Stimulated activated CD8-positive, alpha-beta memory T cell treated with anti-CD3 and anti-CD28 coated beads, Interleukin-15, amount 100 ng/mL, for 1 hour (primary cell): ENCODE measurements at places on chromosomes 2 and 18.

DNA sequence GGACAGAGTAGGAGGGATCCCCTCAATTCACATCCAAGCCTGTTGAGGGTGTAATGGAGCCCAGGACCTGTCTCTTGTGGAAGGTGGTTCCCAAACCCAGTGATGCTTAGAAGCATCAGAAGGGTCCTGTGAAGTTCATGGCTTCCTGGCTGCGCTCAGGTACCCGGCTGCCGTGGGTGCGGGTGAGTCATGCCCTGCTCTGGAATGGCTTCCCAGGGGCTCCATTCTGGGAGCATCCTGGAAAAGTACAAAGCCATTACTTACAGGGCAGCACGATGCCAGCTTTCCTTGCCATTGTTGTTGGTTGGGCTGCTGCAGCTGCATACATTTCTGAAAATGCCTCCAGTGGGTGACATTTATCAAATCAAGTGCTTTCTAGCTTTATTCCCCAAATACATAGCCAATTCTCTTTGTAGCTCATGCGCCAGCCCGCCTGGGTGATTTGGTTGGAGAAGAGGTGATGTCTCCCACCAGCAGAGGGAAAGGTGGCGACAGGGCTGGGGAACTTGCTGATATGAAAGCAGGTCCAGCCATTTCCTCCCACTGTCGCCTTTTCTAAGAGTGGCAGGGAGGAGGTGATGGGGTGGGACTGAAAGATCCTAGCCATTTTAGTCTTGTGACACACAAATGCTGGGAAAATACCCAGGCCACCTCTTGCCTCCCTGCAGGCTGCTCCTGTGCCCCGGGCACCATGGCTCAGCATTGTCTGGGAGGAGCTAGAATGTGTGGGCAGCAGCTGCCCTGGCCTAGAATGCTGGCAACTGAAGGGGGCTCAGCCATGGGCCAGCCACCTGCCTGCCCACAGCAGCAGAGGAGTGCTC lies 65.9 kb upstream of the HPCAL1 start:
- no peak for DNase-seq

- no peak for DNase-seq
These were observed 142.2 kb downstream of the EPHA4 start for GRCh38 chr2:221429741-221430491.

- DNase-seq: peak; percentile 39
These were observed 175.1 kb downstream of the NCK2 start for GRCh38 chr2:105919826-105920225.

DNA sequence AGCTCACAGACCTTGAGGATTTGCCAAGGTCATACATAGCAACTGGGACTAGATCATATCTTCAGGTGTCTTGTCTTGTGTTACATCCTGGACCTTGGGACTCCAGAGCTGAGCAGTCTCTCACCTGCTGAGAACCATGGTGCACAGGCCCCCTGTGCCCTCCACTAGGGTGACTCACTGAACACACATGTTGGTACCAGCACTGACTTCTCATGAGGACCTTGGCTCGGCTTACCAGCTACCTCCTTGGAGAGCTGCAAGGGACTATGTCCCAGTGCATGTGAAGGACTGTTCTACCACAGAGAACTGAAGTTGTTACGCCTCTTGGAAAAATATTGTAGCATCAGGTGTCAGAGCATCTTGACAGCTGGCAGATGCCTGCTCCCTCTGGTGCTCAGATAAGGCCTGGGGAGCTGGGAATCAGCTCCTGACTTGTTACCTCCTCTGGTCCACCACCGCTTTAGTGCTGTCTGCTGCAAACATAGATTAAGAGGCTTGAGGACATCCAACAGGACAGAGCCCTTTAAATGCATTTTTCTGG lies 72.1 kb downstream of the WDSUB1 start:
- DNase-seq: no peak

- DNase-seq: no peak
These were observed 58.1 kb downstream of the MYO3B start for GRCh38 chr2:170235860-170236679.

DNA sequence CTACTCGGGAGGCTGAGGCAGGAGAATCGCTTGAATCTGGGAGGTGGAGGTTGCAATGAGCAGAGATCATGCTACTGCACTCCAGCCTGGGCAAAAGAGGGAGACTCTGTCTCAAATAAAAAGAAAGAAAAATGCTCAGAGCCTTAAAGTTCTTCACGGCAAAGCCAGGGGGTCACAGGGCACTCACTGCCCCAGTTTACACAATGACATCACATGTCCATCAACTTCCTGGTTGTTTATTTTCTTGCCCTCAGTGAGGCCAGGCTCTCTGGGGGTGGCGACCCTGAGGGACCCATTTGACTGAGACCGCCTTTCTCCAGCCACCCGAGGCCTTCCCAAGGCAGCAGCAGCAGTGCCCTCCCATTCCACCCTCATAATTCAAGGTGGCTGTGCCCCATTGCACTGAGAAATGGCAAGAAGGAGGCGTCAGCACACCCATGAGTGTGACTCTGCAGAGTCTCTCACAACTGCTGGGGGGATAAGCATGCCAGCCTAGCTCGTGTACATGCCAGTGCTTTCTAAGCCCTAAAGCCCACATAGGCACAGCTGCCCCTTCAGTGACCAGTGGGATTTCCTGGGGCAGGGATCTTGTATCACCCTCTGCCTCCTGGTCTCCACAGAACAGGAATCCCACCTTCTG lies 50.0 kb downstream of the SFXN5 start:
- DNase-seq: no peak

DNA sequence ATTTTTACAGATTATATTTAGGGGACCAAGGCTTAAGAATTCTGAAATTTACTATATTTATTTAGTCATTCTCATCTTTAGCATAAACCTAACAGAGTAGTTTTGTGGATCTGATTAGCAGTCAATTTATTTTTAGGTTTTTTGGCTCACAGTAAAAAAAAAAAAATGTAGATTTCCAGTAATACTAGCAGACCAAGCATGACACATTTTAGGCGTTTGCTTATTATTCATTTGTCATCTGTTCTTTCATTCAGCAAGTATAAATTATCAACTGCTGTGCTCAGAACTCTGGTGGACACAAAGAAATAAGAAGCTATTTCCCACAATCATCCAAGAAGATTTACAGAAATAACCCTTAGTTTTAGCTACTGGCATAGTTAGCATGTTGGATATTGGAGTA lies 20.6 kb downstream of the PDE1A start:
- DNase-seq: no peak

GRCh38 chr18:50097702-50098101 lies 97.2 kb downstream of the MYO5B start:
- no peak for DNase-seq

- DNase-seq: peak; percentile 69
These were observed 13.6 kb upstream of the ANKRD53 start for GRCh38 chr2:70964596-70965386.

- no peak for DNase-seq
These were observed 75.7 kb downstream of the RNF152 start for GRCh38 chr18:61817086-61817485.

DNA sequence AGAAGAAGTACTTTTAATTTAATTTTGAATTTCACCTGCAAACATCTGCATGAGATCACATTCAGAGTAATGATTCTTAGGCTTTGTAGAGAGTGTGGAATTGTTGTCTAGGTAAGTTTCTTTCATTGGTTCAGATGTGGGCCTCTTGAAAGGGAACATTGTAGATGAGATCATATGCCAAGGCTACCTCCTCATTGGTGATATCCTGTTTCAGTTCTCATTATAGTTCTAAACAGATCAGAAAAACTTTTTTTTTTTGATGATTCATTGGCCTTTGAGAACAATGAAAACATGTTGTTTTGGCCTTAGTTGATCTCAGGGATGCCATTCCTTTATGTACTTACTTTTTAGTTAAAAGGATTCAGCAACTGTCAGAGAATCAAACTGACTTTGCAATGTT lies 44.5 kb downstream of the EML6 start:
- no peak for DNase-seq

DNA sequence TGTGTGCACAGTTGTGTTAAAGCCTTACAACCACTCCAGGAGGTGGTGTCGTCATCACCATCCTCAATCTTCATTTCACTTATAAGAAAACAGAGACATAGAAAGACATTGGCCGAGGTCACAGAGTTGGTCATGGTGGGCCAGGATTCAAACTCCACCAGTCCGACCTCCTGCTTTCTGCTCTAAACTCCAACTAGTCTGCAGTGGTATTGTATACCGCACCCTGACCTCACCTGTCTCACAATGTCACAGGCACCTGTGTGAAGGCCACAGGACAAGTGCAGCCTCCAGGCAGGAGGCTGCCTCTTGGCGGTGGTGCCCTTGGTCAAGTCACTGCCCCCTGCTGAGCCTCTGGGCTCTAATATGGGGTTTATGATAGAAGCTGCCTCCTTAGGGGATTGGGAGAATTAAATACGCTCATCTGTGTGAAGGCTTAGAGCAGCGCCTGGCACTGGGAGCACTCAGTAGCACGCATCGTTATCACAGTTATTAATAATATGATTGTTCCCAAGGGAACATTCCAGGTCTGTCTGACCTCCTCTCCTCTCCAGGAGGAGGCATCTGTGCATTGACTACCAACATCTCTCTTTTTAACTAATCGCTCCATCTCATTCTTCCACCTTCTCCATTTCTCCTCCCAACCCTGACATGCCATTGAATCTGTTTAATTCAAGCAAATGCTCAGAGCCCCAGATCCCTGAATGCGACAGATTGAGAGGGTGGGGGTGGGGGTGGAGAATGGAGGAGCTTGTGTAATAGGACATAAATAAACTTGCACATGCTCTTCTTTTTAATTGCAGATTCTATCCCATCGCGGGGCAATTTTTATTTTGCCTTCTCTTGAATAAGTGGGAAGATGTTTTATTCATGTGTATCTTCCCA lies 112.7 kb downstream of the MCFD2 start:
- no peak for DNase-seq

- no peak for DNase-seq
These were observed 45.0 kb upstream of the FSHR start for GRCh38 chr2:49199266-49199665.

DNA sequence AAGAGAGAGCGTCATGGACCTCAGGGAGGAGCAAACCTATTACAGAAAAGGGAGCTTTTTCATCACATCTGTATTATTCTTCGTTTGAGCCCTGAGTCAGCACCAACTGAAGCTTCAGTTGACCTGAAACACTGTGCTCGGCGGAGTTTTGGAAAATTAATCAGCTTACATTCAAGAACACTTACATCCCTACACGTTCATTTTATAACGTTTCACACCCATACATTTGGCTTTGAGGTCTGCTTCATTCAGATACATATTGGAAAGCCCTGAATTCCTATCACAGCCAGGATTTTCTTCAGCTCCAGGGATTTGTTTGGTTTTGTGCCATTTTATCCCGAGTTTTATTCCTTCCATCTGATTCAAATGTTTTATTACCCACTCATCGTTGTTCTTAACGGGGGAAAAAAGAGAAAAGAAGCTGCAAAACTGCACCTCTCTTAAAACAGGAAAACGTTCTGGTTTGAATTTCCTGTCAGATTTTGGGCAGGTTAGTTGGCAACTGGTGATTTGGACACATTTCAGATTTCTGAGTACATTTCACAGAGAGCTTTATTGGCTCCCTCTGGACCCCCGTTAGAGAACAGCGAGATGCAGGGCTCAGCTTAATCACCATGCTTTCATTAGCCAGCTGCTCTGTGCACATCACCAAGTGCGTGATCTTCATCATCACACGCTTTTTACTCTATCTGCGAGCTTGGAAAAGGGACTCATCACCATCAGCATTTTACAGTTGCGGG lies 88.8 kb downstream of the CDC42EP3 start:
- DNase-seq: no peak

DNA sequence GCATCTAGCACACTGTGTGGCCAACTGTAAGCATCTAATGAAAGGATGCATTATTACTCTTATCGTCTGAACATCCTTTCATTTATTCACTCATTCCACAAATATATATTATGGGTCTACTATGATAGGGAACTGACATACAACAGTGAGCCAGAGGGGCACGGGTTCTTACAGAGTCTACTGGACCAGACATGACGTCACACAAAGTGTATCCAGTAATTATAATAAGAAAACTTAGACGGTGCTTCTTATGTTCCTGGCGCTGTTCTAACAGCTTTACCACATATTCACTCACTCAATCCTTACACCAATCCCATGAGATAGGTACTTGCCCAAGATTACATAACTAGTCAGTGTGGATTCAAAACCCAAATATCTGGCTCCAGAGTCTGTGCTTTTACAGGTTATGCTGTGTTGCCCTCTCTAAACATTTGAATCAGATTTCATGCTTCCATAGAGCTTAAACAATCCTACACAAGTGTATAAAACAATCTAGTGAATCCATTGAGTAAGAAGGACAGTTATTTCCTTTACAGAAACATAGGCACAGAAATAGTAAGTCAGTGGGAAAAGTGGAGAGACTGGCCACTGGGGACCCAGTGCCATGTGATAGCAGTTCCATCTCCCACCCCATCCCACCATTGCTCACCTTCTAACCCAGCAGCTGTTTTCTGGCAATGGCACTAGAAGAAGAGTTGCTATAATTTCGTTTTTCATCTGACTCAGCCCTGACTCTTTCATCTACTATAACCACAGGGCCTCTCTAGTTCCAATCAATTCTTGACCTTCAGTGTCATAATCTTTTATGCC lies 24.2 kb upstream of the ARL5A start:
- DNase-seq: no peak
